ENCODE measurements at places on chromosomes 12 and 14.

GRCh38 chr14:55057919-55058318 is 6.5 kb downstream of the MAPK1IP1L start:
- no peak for DNase-seq

GRCh38 chr14:28294834-28295440 is 471.6 kb upstream of the FOXG1 start:
- DNase-seq: no peak

DNA sequence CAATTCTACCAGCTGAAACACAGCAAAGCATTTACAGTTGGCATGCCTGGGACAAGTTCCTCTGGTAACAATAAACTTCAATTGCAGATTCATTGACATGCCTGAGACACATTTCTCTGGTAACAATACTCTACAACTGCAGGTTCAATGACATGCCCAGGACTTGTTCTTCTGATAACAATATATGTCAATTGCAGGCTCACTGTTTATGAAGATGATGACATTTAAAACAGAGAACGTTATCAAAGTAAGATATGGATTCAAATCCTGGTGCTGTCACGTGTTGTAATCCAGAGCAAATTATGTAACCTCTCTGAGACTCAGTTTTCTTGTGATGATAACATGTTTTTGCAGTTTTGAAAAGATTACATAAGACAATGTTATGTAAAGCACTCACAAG is 20.5 kb downstream of the KITLG start:
- DNase-seq: no peak

- no peak for DNase-seq
Observed at GRCh38 chr14:38755036-38755435, 348.0 kb downstream of the SEC23A start.

- DNase-seq: no peak
Observed at GRCh38 chr12:39831587-39832315, 212.1 kb upstream of the ABCD2 start.

DNA sequence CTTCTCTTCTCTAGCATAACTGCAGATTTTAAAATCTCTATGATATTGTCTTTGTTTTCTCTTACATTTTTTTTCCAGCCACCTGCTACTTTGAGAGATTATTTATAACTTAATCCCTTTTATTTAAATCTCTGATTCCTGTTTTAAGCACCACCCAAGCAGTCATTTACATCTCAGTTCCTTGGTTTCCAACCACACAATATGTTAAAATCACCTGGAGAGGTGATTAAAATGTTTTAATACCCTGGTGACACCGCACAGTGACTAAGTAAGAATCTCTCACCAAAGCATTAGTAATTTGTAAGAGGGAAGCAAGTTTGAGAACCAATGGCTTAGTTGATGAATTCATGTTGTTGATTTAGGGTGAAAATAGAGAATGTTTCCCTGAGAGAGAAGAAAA is 849.8 kb downstream of the TMTC2 start:
- DNase-seq: no peak

Data from T1000 (cell line).